ENCODE measurements at places on chromosomes 2 and 18.

DNA sequence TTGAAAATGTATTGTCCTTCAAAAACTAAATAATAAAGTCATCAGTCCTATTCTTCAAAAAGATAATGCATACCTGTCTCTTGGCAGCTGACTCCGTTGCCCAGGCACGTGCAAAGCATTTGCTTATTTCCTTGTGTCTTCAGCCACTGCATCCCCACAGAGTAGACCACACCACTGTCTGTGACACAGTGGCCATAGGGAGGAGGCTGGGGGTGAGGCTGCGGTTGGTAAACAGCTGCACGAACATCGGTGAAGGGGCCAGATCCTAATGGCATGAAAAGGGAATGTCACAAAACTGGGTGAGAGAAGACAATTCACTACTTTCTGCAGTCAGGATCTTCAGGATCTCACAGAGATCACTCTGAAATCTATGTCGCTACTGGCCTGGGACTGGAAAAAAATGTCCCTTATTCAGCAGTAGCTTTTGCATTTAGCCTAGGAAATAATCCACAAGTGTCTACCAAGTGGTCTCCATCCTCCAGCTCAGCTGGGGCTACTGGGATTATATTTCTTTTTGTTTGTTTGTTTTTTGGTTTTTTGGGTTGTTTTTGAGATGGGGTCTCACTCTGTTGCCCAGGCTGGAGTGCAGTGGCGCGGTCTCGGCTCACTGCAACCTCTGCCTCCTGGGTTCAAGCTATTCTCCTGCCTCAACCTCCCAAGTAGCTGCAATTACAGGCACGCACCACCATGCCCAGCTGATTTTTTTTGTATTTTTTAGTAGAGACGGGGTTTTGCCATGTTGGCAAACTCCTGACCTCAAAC is 10.7 kb downstream of the FN1 start:
- peak; percentile 55 for DNase-seq

- no peak for DNase-seq
Observed at GRCh38 chr2:217199255-217199630, 339.4 kb upstream of the TNP1 start.

GRCh38 chr2:60717691-60718090 is 38.4 kb upstream of the PAPOLG start:
- no peak for DNase-seq

DNA sequence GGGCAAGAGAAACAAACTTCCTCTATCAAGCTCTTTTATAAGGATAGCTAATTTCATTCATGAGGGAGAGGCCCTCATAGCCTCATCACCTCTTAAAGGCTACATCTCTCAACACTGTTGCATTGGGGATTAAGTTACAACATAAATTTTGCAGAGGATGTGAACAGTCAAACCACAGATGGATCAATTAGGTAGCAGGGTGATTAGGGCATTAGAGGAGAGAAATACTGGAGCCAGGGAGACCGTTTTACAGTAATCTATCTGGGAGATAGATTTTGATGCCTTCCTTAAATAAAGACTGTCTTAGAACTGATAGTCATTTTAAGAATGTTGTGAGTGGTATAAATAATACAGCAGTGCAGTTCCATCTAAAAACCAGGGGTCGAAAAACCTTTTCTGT is 258.9 kb downstream of the DCC start:
- no peak for DNase-seq

GRCh38 chr2:154704991-154705390 is 6.5 kb downstream of the KCNJ3 start:
- no peak for DNase-seq

GRCh38 chr18:24051031-24051947 is 36.7 kb downstream of the TTC39C start:
- DNase-seq: peak; percentile 36

- DNase-seq: no peak
Observed at GRCh38 chr2:11292464-11293255, 51.8 kb downstream of the ROCK2 start.

DNA sequence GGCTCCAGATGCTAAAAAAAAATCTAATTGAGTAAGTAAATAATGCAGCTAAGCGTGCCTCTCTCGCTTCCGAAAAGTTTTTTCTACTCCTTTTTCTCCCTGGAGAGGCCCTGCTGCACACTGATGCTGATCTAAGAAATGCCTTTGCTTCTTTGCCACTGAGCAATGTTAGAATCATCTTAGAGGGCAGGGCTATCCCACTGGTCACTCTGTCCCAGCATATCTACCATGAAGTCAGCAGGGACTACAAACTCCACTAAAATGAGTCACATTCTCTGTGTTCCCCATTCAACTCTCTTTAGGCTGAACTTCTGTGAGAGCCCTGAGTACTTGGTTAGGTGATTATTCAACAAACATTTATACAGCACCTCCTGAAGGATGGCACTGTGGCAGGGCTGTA is 127.6 kb upstream of the LYPD1 start:
- peak; percentile 22 for DNase-seq

DNA sequence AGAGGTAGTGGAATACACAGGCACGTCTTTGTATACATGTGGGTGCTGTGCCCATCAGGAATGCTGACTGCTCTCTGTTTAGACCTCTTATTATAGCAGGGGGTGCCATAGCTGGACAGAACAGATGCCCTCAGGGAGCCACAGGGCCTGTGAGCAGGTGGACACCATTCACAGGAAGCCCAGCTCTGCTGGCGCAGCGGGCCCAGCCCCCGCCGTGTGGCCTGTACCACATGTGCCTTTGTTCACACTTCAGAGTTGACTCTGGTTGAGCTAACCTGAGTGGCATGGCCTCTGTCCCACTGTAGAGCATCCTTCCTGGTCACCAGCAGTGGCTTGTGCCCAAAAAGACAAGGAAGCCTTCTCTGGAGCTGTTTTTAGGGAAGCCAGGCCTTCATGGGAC is 730.9 kb upstream of the ID2 start:
- DNase-seq: no peak

DNA sequence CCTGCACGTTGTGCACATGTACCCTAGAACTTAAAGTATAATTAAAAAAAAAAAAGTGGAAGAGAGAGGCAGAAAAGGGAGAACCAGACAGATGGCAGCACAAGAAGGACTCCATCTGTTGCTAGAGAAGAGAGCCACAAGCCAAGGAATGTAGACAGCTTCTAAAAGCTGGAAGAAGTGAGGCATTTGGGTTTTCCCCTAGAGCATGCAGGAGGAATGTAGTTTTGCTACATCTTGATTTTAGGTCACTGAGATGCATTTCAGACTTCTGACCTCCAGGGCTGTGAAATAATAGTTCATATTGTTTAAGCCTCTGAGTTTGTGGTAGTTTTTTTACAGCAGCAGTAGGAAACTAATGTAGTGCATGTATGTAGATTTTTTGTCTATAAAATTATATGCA is 46.0 kb downstream of the CAVIN2 start:
- no peak for DNase-seq

GRCh38 chr2:38722271-38723061 is 28.7 kb downstream of the SRSF7 start:
- DNase-seq: no peak

DNA sequence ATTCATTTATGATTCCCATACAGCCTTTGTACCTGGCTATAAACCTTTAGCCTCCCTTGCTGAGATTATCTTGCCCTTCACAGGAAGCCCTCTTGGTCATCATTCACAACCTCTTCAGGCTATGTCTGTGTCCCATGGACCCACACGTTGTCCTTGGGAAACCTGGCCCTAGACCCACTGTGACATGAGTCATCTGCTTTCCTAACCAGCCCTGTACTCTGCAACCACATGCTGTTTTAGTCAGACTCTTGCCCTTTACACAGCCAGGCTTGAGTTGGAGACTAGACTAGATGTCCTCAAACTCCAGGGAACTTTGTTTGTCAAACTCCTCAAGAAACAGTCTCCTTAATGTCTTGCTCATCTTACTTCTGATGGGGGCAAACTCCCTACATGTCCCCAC is 229.3 kb upstream of the ZSWIM2 start:
- DNase-seq: no peak

DNA sequence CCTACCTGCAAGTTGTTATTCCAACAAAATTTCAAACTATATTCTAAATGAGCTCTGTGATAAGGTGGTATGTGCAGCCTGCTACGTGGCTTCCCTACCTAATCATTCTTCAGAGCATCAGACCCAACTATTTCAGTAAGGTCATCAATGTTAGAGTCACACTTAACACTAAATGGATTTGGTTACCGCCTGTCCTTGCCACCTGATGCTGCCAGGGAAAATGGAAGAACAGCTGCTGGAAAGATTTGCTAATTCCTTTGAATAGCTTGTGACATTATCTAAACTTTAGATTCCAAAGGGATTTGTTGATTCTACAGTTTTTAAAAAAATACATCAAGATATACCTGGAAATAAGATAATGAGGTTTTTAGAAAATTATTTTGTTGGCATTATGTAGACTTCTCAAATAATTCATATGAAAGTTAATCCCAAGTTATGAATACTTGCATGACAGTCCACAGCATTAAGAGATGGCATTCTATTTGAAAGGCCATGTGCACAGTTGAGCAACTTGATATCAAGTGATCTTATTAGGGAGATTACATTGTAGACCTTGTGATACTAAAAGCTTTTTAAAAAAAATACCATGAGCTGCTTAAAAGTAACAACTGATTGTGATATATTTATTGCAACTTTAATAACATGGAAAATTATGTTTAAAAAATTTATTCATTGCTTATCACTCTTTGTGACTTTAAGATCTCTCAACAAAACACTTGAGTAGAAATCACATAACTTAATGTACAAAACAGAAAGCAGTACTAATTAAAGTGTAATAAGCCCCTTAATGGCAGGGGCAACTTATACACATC is 98.3 kb upstream of the UGP2 start:
- DNase-seq: no peak

- DNase-seq: no peak
Observed at GRCh38 chr18:76993573-76993972, 139.0 kb downstream of the MBP start.

DNA sequence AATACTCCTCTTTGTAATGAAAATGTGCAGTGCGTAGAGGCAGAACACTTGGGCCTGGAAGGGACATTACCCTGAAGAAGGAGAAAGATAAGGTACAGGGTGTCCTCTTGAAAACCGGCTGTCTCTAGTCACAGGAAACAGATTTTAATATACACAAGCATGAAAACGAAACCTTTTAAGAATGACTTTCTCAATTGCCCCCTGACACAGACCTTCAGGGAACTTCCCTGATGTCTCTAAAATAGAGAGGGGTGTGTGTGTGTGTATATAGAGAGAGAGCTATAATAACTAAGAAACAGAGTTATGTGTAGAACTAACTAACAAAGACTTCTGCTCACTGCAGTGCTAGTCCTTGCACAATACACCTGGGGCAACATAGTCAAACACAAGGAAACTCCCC is 780.0 kb downstream of the CNTNAP5 start:
- DNase-seq: no peak

GRCh38 chr2:74199871-74200305 is 1.5 kb downstream of the MTHFD2 start:
- DNase-seq: no peak

- no peak for DNase-seq
Observed at GRCh38 chr18:10757946-10758345, 232.1 kb downstream of the NAPG start.

DNA sequence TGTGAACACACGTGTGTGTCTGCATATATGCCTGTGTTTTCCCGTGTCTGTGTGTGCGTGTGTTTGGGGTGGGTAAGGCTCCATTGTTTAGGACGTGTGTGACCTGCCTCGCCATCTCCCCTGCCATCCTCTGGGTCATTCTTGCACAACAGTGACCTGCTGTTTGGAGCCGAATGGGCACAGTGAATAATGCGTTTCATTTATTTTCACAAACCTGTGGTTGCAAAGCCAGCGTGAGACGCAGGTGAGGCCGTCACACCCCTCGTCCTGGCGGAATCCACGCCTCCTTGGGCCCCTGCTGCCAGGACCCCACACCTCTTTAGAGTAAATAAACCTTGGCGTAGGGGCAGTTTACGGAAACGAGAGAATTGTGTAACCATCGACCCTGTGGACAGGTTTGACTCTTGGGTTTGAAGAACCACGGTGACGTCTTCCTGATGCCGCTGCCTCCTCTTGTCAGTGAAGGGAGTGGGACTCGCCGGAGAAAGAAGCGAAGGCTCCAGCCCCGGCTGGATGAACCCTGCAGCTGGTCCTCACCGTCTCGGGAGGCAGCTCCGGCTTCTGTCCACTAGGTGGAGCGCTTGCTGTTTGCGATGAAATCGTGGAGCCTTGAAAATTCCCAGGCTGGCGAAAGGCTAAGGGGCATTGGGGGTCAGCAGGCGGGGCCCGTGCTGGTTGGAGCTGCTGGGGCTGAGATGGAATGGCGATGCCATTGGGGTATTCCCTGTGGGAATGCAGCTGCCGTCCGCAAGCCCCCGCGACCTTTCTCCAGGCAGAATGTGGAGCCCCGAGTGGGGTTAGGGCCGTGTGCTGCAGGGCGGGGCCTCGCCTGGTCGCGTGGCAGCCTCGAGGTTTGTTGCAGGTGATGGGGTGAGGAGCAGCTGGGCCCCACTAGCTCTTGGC is 81.1 kb downstream of the RTP5 start:
- peak; percentile 38 for DNase-seq

GRCh38 chr2:64008434-64009009 is 10.7 kb downstream of the VPS54 start:
- DNase-seq: no peak

GRCh38 chr2:138716183-138716582 is 64.0 kb downstream of the NXPH2 start:
- no peak for DNase-seq

DNA sequence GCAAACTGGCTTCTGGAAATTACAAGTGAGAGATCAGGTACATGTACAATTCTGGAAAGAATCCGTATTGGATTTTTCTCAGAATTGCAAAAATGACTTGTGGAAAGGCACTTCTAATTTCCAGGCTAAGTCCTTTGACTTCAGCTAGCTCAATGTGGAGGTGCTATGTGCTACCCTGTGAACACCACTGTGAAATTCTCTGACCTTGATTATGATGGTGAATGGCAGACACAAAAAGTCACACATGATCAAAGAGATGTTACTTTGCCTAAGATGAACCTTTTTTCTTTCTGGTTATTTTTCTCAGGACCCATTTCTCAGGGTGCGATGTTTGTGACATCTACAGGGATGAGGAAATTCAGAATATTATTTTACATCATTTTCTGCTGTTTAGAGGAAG is 856.6 kb upstream of the VRK2 start:
- no peak for DNase-seq

DNA sequence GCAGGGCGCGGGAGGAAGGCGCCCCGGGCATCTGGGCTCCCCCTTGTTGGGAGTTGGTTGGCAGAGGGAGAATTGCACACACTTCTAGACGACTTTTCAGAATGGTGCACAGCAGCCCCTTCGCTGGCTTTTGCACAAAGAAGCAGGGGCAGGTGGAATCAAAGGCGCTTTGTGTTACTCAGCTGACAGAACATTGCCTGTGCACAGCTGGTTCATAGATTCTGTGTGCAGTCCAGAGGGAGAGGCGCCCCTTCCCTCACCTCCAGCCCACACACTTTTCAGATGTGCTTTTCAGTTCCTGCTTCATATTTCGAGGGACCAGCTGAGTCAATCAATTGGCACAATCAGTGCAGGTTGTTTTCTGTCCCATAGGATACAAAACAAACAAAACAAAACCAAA is 348.4 kb upstream of the RAB12 start:
- DNase-seq: no peak

All from Caki2 (cell line).